ENCODE measurements at places on chromosomes 2 and 18.

DNA sequence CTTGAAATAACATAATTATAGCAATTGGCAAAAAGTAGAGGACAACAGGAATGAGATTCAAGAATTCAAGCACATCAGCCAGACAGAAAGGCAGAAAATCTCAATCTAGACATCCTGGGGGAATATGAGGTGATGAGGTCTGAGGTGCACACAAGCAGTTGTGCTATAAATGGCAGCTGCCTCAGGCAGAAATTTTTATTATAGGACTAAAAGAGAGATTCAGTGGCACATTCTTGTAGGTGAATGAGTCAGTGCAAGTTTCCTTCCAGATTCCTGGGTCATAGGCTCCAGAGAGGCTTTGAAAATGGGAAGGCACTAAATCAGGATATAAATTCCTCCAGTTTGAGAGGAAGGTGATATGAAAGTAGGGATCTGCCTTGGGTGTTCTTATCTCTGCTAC is 127.2 kb upstream of the THSD7B start:
- DNase-seq = no peak

DNA sequence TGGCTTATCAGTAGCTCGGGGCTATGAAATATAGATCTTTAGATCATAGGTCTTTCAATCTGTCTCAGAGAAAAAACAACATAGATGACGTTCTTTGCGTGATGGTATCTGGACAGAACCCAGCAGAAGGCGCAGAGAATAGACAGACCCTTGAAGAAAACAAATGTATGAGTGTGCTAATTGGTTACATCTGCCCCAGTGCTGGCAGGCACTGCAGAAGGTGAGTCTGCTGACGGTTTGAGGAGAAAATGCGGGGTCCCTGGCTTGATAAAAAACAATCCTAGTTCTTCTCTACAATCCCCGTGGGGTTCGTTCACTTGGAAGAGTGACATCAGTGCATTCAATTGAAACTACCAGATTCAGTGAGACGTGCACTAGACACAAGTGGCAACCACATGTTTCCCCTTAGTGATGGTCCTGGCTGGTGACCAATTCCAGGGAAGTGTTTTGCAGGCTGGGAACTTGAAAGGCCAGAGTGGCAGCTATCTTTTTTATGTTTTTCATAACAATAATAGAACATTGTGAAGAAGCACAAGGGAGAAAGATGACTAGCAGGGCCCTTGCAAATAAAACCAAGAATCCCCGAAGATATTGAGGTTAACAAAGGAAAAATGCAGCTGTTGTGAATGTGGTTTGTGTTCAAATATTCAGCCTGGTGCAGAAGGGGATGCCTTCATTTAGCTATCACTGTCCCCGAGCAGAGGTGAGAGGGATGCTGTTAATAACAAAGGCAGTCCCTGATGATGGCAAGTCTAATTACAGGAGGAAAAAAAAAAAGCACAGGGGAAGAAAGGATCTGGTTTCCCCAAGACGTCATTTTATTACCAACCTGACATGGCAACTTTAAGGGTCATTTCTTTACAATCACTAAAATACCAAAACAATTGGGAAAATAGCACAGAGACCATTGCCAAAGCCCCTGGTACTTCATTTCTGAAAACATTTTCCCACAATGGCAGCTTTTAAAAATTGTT is 337.6 kb upstream of the FIGN start:
- no peak for DNase-seq

- DNase-seq = no peak
These were observed 65.4 kb downstream of the CRACDL start for GRCh38 chr2:98870516-98871158.

GRCh38 chr2:216711348-216711747 is 16.0 kb upstream of the IGFBP5 start:
- no peak for DNase-seq

DNA sequence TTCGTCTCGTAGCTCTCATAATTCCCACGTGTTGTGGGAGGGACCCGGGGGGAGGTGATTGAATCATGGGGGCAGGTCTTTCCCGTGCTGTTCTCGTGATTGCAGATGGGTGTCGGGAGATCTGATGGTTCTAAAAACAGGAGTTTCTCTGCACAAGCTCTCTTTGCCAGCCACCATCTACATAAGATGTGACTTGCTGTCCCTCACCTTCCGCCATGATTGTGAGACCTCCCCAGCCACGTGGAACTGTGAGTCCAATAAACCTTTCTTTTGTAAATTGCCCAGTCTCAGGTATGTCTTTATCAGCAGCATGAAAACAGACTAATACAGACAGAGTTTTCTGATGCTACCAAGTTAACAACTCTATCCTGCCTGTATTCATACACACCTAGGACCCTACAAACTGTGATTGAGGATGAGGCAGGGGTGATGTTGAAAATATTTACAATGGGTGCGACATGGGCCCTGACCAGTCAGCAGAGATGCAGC is 3.9 kb downstream of the APOB start:
- no peak for DNase-seq

GRCh38 chr2:152782171-152782570 is 63.8 kb downstream of the ARL6IP6 start:
- DNase-seq = no peak

GRCh38 chr18:8854962-8855361 is 149.6 kb downstream of the MTCL1 start:
- DNase-seq = no peak

GRCh38 chr2:78290581-78291214 is 734.8 kb upstream of the REG3G start:
- DNase-seq = no peak

Measured in CD14-positive monocyte (primary cell).